A172 (cell line): ENCODE measurements at places on chromosomes 3 and 15.

- no peak for DNase-seq
Measured at GRCh38 chr3:104855702-104856101, 511.0 kb upstream of the ALCAM start.

GRCh38 chr3:42195879-42196330 is 70.1 kb downstream of the CCK start:
- DNase-seq, result no peak

- DNase-seq, result no peak
Measured at GRCh38 chr3:31531452-31531991, 1.2 kb upstream of the STT3B start.

DNA sequence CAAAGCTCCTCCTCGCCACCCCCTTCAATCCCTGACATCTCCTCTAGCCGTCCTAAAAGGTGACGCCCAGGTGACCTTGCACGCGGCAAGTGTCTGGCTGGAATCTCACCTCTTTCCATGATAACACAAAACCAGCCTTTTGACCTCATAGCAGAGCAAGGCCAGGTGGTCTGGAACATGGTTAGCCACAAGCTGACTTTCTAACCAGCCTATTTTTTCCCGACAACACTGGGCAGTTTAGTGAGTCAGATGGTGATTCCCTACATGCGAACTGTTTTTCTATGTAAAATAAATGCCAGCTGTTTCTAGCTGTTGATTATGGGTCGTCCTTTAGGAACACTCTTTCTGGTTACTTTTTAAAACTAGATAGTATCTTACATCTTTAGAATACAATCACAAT is 243.0 kb downstream of the CD47 start:
- DNase-seq, result no peak

DNA sequence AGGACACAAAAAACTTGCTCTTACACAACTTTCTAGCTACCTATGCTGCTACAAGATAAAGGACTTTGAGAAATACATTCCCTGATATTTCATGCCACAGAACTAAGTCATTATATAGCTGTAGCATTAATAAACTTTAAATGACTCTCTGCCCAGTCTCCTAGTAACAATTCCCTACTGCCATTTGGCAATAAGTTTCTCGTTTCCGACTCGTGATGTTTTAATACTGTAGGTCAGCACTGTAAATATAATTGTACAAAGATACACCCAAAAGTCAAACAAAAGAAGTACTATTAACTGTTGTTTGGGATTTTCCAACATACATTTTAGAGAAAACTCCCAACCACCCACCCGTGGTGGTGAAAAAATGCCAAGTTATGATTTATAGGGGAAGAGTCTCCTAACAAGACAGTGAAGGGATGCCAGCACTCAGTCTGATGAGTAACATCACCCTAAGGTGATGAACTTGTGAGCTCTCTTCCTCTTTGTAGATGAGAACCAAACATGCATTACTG is 132.2 kb downstream of the DUT start:
- no peak for DNase-seq

DNA sequence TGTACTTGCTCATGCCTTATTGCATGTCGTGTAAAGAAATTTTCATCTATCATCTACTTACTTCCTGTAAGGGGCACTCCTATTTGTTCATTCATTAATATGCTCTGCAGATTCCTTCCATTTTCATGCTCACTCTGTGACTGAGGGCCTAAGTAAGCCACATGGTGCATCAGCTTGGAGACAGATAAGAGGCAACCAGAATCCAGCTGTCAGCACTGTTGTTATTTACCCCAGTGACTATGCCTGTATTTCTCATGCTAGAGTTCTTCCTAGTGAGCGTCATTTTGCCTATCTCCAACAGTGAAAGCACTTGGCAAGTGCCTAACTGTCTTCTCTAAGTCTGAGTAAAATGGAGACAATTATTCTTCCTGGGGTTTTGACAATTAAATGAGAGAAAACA is 124.8 kb upstream of the ABI3BP start:
- DNase-seq, result no peak

- no peak for DNase-seq
Measured at GRCh38 chr3:133187870-133188379, 149.7 kb downstream of the TMEM108 start.
